ENCODE measurements at places on chromosomes 7 and 10. TPM values are rescaled to one million over a fixed set of nuclear protein-coding genes. Genes with fewer than 3 reads are reported as not detected.

PARG gene
- 20.9 TPM for total RNA-seq

KNDC1 gene
- total RNA-seq, result 0.42 TPM

GRCh38 chr7:74033372-74034311, 5.7 kb downstream of the ELN start:
- peaks cover 86% of the 10 kb centered on the region for H3K4me1 ChIP-seq
- no peaks in the 10 kb centered on the region for H3K27me3 ChIP-seq
- H3K36me3 ChIP-seq, result peaks cover 22% of the 10 kb centered on the region
- peak overlapping the region; percentile 91 for H3K27ac ChIP-seq

- DNase-seq, result no peak
- H3K36me3 ChIP-seq, result no peaks in the 10 kb centered on the region
- peaks cover 38% of the 10 kb centered on the region for H3K4me1 ChIP-seq
- no peak overlapping the region for H3K4me3 ChIP-seq
- no peaks in the 10 kb centered on the region for H3K27me3 ChIP-seq
- H3K27ac ChIP-seq, result no peak overlapping the region
These were observed 600.6 kb downstream of the LRMDA start for GRCh38 chr10:76031769-76032699.

PITX3 gene
- not detected for total RNA-seq

GRCh38 chr10:43234471-43235041, 32.3 kb downstream of the RASGEF1A start:
- peaks cover 10% of the 10 kb centered on the region for H3K4me1 ChIP-seq
- H3K27ac ChIP-seq, result no peak overlapping the region
- no peaks in the 10 kb centered on the region for H3K36me3 ChIP-seq
- H3K27me3 ChIP-seq, result peaks cover 9% of the 10 kb centered on the region
- DNase-seq, result no peak

Data from esophagus muscularis mucosa (tissue), 4 donors.